Breast epithelium (tissue), 4 donors: ENCODE measurements at places on chromosomes 2 and 18. TPM values are rescaled to one million over a fixed set of nuclear protein-coding genes. Genes with fewer than 3 reads are reported as not detected.
A peak's percentile ranks its signal among the peaks of the same experiment; 100 is the strongest.

Gene TUBA3D
- total RNA-seq, result not detected

Gene ALLC
- not detected for total RNA-seq

Gene KIF1A
- 0.29 TPM for total RNA-seq

Gene GAL3ST2
- total RNA-seq, result not detected

DNA sequence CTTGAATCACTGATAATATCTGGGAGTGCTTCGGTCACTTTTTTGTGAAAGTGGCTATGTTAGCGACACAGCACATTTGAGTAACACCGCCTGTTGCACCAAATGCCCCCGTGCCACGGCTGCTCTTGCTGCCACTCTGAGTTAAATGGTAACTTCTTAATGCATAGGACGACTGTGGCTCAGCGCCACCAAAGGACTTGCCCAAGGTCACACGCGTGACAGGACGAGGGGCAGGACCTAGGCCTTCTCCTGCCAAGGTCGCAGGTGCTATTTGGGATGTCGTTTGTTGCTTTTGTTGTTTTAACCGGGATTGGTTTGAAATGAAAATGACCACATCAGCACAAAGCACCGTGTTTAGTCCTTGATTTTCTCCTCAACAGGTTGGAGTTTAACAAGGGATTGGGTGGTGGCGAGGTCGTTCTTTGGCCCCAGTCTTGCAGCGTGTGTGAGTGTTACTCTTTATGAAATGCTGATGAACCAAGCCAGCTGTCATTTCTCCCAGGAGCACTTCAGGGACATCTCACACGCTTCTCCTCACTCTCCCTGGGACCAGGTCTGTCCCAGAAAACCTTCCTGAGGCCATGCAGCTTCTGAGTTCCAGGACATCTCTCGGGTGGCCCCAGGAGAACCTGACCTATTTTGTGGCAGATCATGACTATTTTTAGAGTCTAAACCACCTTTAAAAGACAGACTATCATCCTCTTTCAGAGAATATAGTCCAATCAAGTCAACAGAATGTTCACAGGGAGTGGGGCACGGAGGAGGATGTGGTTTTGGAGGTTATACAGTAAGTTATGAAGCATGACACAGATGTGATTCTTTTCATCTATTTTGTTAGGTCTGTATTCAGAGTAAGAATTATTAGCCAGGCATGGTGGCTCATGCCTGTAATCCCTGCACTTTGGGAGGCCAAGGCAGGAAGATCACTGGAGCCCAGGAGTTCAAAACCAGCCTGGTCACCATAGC lies 49.9 kb downstream of the MTCL1 start:
- H3K27me3 ChIP-seq, result no peaks in the 10 kb centered on the region
- H3K36me3 ChIP-seq, result no peaks in the 10 kb centered on the region
- no peaks in the 10 kb centered on the region for H3K4me1 ChIP-seq
- H3K27ac ChIP-seq, result no peak overlapping the region

- no peak overlapping the region for H3K27ac ChIP-seq
- H3K27me3 ChIP-seq, result no peaks in the 10 kb centered on the region
- no peaks in the 10 kb centered on the region for H3K36me3 ChIP-seq
- DNase-seq, result no peak
- H3K4me1 ChIP-seq, result no peaks in the 10 kb centered on the region
Measured at GRCh38 chr2:100691846-100692245, 128.1 kb upstream of the NPAS2 start.

DNA sequence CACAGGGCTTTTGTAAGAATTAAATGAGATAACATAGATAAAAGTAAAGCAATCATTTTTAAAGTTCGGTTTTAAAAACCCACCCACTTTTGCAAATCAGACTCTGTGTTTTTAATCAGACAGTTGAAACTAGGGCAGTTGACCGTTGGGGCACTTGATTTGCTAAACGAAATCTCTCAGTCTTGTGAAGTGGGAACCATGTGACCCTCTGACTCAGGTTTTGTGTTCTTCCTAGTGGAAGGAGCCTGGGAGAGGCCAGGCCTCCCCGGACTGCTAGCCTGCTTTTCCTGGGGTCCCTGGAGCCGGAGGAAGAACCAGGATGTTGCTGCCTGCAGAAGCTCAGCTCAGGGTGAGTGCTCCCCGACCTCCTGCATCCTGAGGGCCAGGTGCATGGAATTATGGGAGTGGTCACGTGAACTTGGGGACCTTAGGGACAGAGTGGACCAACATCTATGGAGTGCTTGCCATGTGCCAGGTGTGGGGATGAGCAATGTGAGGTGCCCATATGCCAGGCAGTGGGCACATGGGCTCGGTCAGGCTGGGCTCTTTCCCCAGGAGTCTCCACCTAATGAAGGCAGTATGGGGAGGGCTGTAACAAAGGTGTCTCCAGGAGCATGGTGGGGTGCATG lies 3.9 kb downstream of the C2orf72 start:
- H3K36me3 ChIP-seq, result no peaks in the 10 kb centered on the region
- no peaks in the 10 kb centered on the region for H3K27me3 ChIP-seq
- DNase-seq, result no peak
- no peak overlapping the region for H3K27ac ChIP-seq

GRCh38 chr18:13371689-13372418 lies 153.3 kb downstream of the LDLRAD4 start:
- DNase-seq, result no peak
- H3K4me1 ChIP-seq, result no peaks in the 10 kb centered on the region
- H3K36me3 ChIP-seq, result no peaks in the 10 kb centered on the region
- no peak overlapping the region for H3K4me3 ChIP-seq
- peak overlapping the region; percentile 14 for H3K27ac ChIP-seq
- no peaks in the 10 kb centered on the region for H3K27me3 ChIP-seq

- no peaks in the 10 kb centered on the region for H3K27me3 ChIP-seq
- peaks cover 8% of the 10 kb centered on the region for H3K4me1 ChIP-seq
- no peaks in the 10 kb centered on the region for H3K36me3 ChIP-seq
- no peak overlapping the region for H3K27ac ChIP-seq
Measured at GRCh38 chr2:9983401-9984216, 32.1 kb downstream of the GRHL1 start.

- H3K4me1 ChIP-seq, result no peaks in the 10 kb centered on the region
- H3K27me3 ChIP-seq, result no peaks in the 10 kb centered on the region
- H3K36me3 ChIP-seq, result no peaks in the 10 kb centered on the region
- H3K27ac ChIP-seq, result no peak overlapping the region
Measured at GRCh38 chr2:21059885-21060610, 16.2 kb upstream of the APOB start.

GRCh38 chr18:43081396-43081795 lies 34.1 kb downstream of the RIT2 start:
- H3K27me3 ChIP-seq, result no peaks in the 10 kb centered on the region
- DNase-seq, result no peak
- H3K27ac ChIP-seq, result no peak overlapping the region
- H3K4me1 ChIP-seq, result no peaks in the 10 kb centered on the region
- no peaks in the 10 kb centered on the region for H3K36me3 ChIP-seq
- H3K4me3 ChIP-seq, result no peak overlapping the region

GRCh38 chr2:127166231-127166860 lies 53.8 kb downstream of the CYP27C1 start:
- no peaks in the 10 kb centered on the region for H3K36me3 ChIP-seq
- no peaks in the 10 kb centered on the region for H3K4me1 ChIP-seq
- no peaks in the 10 kb centered on the region for H3K27me3 ChIP-seq
- no peak overlapping the region for H3K27ac ChIP-seq
- no peak overlapping the region for H3K4me3 ChIP-seq

DNA sequence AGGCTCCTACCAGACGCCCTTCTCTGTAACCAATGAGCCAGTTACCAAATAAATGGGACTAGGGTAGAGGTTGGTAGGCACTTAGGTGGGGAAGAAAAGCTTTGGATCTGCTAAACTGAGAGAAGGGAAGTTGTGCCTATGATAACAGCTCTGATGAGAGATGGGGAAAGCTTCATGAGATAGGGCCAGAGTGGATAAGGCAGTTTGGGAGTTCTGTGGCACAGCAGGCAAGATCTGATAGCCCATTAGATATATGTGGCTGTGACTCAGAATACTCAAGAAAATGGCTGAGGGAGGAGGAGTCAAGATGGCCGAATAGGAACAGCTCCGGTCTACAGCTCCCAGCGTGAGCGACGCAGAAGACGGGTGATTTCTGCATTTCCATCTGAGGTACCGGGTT lies 99.8 kb downstream of the PDE11A start:
- no peak overlapping the region for H3K27ac ChIP-seq
- no peak overlapping the region for H3K4me3 ChIP-seq
- no peaks in the 10 kb centered on the region for H3K4me1 ChIP-seq
- no peaks in the 10 kb centered on the region for H3K36me3 ChIP-seq
- H3K27me3 ChIP-seq, result no peaks in the 10 kb centered on the region

DNA sequence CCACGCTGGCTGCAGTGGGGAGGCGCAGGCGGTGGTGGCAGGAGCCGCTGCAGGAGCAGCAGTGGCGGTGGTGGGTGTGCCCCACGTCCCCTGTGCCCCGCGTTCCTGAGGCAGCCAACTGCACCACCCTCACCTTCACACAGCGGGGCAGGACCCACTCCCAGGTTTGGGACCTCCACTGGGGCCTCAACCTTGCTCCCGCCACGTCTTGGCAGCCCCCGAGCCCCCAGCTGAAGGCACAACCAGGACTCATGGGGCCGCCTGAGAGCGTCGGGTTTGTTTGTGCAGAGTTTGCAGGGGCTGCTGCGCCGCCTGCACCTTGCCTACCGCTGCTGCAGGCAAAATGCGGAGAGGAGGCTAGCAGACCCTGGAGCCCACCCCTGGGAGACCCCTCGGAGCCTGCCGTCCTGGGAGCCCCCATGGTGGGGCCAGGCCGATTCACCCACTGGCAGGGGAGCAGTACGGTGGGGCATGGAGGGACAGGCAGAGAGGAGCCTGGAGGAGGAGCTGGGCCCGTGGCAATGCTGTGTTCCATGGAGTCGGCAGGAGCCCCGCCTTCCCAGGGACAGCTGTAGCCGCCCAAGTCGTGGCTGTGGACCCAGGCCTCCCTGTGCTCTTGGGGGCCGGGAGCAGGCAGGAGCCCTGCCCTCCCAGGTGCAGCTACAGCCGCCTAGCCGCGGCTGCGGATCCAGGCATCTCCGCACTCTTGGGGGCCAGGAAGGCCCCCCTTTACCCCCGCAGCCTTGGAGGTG lies 14.7 kb upstream of the EML6 start:
- H3K36me3 ChIP-seq, result no peaks in the 10 kb centered on the region
- H3K27ac ChIP-seq, result peak overlapping the region; percentile 26
- no peaks in the 10 kb centered on the region for H3K4me1 ChIP-seq
- no peaks in the 10 kb centered on the region for H3K27me3 ChIP-seq
- H3K4me3 ChIP-seq, result peak overlapping the region; percentile 66

- no peaks in the 10 kb centered on the region for H3K4me1 ChIP-seq
- no peaks in the 10 kb centered on the region for H3K36me3 ChIP-seq
- no peak overlapping the region for H3K4me3 ChIP-seq
- no peaks in the 10 kb centered on the region for H3K27me3 ChIP-seq
- DNase-seq, result no peak
Measured at GRCh38 chr2:117128461-117128860, 686.0 kb upstream of the DDX18 start.
